ENCODE measurements at places on chromosomes 1 and 21. TPM values are rescaled to one million over a fixed set of nuclear protein-coding genes. Genes with fewer than 3 reads are reported as not detected.

GRCh38 chr21:42461881-42462877 is 33.8 kb downstream of the RSPH1 start:
- DNase-seq, result no peak

DNA sequence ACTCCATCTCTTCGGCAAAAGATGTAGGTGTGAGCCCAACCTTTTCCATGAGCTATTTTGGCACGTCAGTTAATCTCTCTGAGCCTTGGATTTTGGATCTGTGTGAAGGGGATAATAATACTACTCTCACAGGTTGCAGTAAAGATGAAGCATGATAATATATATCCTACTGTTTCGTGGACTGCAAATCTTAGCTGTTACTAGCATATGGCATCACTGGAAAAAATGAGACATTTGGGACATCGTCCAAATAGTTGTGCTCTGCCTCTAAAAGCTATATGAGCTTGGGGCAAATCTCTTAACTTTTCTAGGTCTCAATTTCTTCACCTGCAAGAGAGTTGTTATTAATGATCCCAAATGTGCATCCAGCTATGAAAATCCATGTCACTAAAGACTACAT is 147.4 kb upstream of the ZRANB2 start:
- no peak for DNase-seq

- peak; percentile 13 for DNase-seq
Measured at GRCh38 chr1:28437924-28438699, 67.7 kb upstream of the RCC1 start.

- DNase-seq, result no peak
Measured at GRCh38 chr1:224065455-224065854, 48.5 kb upstream of the FBXO28 start.

OR2L3 gene
- 0.42 TPM for polyA plus RNA-seq

ADGRB2 gene
- 138 TPM for polyA plus RNA-seq

DNA sequence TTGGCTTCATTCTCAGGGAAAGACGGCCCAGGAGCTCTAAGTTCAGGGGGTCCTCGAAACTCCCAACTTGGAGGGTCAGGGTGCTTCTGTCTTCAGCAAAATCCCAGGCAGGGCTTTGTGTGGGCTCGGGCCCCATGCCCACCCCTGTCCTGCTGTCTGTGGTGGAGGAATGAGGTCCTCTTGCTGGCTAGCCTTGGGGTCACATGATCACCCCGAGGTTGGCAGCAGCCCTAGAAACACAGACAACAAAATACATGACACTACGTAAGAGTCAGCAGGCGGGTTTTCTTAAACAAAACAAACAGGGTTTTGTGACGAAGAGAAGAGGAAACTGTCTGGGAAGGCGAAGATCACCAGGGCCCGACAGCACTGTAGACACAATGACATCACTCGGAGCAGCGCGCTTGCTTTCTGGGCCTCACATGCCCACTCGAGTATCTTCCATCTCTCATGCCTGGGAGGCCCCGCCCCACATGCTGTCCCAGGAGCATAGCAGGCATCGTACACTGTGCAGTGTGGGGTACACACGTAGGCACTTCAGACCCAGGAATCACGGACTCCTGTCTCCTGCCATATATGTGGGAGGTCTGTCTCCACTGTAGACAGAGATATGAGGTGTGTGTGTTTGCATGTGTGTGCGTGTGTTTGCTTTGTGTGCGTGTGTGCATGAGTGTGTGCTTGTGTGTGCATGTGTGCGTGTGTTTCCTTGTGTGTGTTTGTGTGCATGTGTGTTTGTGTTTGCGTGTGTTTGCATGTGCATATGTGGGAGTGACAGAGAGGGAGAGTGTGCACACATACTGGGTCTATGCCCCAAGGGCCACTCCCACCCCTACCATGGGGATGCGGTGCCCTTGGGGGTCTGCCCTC is 94.7 kb downstream of the SIK1 start:
- DNase-seq, result peak; percentile 59

LCE1E gene
- not detected for polyA plus RNA-seq

DNA sequence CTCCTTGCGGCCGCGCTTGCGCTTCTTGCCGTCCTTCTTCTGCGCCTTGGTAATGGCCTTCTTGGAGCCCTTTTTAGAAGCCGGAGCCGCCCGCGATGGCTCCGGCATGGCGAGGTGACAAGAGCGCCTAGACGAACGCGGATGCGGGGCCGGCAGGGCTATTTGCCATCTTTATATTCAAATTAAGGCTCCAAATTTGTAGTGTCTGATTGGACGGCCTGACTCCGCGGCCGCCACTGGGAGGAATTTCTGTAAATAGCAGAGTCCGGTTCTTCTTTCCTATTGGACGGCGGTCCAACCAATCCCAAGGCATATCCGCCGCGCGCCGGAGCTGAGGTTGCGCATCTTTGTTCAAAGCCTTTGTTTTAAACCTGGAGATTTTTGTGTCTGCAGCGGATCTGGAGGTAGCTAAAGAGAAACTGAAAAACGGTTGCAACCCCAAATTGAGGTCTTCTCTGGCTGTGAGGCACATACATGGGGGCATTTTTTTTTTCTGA is 22.6 kb upstream of the RNF187 start:
- DNase-seq, result peak; percentile 82

SRM gene
- 113 TPM for polyA plus RNA-seq

C4BPB gene
- 0.13 TPM for polyA plus RNA-seq

CDA gene
- polyA plus RNA-seq, result 0.99 TPM

DNA sequence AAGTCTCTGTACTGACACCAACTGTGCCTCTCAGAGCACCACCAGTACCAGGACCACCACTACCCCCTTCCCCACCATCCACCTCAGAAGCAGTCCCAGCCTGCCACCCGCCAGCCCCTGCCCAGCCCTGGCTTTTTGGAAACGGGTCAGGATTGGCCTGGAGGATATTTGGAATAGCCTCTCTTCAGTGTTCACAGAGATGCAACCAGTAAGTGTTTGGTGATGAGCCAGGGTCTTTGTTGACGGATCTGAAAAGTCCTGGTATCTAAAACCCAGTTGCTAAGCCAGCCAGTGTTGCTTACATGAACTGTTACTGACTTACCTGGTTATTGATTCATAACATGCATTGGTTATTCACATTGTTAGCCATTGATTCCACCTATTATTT is 1.1 kb downstream of the C1orf56 start:
- DNase-seq, result no peak

DNA sequence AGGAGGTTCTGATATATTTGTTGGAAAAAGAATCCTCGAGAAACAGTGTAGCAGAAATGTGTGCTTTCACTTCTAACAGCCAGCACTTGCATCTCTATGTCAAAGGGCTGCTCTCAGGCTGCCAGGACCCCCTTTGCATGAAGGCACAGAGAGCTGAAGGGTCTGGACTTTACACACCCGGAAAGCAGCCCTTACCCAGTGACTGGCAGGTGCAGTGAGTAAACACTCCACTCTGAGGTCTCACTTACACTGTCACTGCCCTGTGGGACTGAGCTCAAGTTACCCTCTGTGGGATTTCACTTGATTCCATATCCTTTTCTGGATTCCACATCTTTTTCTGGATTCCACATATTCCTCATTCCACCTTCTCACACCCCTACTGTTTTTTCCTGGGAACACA is 40.8 kb upstream of the PPP2R5A start:
- DNase-seq, result no peak

SPRR5 gene
- not detected for polyA plus RNA-seq

DNA sequence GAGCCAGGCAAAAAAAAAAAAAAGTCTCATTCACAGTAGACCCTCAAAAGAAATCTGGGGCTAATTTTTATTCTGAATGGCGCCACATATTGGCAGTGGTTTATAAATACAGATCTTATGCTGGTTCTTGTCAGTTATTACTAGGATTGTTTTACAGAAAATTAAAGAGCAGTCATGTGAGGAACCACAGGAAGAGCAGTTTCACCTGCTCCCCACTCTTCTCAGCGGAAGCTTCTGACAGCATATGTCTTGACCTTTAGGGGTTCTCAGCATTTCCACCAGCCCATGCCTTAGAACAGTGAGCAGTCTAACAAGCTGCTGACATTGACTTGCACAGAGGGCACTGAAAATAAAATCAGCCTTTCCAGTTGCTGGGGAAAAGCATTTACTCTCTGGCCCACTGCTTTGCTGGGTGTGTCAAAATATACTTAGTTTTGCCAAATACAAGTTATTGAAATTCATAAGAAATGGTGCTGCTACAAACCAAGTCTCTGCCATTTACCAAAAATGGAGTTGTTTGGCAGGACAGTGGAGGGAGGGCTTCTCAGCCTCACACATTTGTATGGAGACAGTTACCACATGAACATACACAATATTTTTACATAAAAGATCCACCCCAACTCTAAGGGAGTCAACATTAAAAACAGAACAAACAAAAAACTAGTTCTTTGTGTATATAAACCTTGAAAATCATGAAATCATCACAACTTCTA is 144.2 kb downstream of the SYT2 start:
- DNase-seq, result no peak

- no peak for DNase-seq
Measured at GRCh38 chr1:109959974-109960744, 24.4 kb upstream of the AHCYL1 start.

GRCh38 chr1:78730054-78730453 is 80.4 kb downstream of the IFI44 start:
- DNase-seq, result no peak

DNA sequence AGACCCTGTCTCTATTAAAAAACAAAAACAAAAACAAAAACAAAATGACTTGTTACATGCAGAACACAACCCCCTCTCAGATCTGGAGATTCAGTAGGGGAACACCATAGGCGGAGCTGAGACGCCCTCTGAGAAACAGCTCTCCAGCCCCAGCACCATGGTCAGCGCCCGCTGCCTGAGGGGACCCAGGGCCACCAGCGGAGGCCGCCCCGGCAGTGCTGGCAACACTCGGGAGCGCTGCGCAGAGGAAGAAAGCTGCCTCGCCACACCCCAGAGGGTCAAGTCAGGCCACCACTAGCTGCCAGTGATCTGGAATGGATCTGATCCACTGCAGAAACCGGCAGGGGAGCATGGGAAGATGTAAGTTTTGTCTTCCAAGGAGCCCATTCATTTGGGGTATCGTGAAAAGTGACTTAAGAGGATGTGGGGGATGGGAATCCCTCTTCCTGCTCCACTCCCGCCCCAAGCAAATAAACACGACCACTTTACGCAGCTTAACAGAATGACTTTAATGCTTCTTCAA is 3.1 kb downstream of the ACTA1 start:
- DNase-seq, result no peak

MFAP2 gene
- polyA plus RNA-seq, result 55.4 TPM

- no peak for DNase-seq
Measured at GRCh38 chr1:29425631-29426030, 189.3 kb downstream of the PTPRU start.

DNA sequence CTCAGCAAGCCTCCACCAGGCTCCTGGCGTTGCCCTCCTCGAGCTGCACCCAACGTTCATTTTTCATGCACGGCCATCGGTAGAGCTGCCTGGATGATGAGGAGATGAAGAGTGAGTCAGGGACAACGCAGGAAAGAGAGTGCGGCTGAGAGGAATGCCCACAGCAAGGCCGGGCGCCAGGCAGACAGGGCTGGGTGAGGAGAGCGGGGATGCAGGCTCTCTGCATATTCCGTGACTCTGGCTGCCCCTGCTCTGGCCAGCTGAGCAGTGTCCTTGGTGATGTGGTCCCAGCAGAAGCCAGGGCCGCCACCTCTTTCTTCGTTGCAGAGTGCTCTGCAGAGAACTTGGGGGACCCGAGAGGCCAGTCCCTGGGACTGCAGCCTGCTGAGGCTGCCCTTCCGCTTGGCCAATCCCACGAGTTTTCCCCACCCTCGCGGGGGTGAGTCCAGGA is 10.8 kb downstream of the UMODL1 start:
- DNase-seq, result no peak

DNA sequence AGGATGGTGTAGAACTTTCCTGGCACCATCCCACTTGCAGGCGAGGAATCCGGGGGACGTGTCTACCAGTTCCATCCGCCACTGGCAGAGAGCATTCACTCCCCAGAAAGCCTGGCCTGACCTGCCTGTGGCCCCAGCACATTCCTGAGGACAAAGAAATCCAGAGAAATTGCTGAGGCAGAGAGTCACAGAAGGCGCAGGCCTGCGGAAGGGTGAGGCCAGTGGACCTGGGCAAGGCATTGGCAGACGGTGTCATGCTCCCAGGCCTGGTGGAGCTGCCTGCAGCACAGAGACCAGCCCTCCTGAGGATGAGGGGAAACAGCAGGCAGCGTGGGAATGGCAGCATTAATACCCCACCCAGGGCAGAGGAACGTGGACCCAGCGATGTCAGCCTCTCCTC is 81.2 kb upstream of the F3 start:
- no peak for DNase-seq

DNA sequence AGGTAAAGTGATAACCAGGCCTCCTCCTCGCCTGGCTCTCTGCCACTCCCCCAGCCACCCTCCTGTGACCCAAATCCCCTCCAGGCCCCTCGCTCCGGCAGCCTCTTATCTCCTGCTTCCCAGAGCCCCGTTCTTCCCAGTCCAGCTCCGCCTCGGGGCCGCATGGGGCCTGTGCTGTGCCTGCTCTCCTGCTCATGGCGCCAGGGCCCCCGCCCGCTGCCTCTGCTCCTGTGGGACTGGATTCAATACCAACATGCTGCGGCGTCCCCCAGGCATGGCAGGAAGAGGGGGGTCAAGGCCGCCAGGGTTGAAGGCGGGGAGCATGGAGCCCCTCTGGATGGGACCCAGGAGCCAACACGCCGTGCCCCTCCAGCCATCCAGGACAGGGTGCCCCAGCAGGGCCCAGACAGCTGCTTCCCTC is 213.0 kb upstream of the VAMP3 start:
- DNase-seq, result no peak

GRCh38 chr21:15309721-15310120 is 244.9 kb upstream of the NRIP1 start:
- DNase-seq, result no peak

Measured in spinal cord (tissue), 10 donors.